ENCODE measurements at places on chromosomes 6 and 20.

DNA sequence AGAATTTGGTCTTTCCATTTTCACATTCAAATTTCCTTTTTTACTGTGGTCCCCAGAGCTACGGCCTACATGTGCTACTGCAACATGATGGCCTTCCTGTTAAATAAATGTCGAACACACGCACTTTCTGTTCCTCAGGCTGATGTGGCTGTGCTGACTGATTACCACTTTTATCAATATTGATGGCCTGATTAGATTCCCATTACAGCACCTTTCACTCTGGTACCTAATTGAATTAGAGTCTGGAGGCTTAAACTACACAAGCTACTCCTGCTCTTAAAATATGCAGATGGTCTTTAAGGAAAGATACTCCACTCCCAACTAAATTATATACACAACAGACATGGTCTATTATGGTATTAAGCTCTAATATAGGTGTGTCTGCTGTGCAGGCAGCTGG is 301.6 kb downstream of the FRK start:
- no peak for DNase-seq

DNA sequence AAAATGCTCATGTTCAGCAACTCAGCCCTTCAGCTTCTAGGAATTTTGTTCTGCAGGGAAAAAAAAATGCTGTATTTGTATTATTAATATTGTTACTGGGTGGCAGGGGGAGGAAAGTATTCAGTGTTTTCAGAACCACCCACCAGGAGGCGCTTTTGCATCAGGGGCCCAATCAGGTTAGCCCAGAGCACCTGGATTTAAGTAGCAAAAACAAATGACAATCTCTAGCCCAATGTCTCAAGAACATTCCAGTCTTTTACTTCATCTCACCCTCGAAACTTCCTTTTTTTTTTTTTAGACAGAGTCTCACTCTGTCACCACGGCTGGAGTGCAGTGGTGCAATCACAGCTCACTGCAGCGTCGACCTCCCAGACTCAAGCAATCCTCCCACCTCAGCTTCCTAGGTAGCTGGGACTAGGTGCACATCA is 635 bp upstream of the C20orf203 start:
- DNase-seq: peak; percentile 46

GRCh38 chr6:52994031-52994838 is 849 bp downstream of the GSTA4 start:
- DNase-seq: no peak

DNA sequence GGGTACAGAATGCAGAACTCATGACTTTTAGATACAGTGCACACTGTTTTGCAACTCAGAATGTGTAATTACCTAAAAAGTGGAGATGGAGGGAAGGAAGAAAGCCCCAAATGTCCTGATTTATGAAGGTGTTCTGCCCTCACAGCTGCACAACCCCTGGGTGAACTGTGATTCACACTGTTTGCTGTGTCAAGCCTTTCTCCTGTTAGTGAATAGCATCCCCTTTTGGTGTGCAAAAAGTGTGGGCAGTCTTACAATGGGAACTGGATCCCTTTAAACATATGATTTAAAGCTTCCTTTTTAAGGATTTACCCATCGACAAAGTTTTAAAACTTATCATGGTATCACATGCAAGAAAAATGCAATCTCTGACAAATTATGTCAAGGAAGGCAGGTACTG is 633.4 kb upstream of the EPHA7 start:
- DNase-seq: no peak

DNA sequence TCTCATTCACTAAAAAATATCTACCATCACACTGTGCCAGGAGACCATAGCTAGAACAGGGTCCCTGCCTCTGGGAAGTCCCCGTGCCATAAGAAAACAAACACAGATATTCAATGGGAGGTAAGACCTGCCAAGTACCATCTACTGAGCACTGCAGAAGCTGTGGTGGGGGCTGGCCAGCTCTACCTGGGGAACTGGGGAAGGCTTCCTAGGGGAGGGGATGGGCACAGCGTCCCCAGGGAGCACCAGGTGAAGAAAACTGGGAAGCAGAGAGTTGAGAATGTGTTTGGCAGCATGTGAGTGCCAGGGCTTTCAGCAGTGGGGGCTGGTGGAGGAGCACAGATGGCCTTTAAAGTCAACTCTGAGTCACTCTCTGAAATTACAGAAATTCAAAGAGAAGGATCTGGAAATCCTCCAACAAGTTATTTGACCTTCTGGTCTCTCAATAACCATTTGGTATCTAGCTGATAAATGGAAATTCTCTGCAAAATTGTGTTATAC is 85.2 kb downstream of the SHLD1 start:
- no peak for DNase-seq

DNA sequence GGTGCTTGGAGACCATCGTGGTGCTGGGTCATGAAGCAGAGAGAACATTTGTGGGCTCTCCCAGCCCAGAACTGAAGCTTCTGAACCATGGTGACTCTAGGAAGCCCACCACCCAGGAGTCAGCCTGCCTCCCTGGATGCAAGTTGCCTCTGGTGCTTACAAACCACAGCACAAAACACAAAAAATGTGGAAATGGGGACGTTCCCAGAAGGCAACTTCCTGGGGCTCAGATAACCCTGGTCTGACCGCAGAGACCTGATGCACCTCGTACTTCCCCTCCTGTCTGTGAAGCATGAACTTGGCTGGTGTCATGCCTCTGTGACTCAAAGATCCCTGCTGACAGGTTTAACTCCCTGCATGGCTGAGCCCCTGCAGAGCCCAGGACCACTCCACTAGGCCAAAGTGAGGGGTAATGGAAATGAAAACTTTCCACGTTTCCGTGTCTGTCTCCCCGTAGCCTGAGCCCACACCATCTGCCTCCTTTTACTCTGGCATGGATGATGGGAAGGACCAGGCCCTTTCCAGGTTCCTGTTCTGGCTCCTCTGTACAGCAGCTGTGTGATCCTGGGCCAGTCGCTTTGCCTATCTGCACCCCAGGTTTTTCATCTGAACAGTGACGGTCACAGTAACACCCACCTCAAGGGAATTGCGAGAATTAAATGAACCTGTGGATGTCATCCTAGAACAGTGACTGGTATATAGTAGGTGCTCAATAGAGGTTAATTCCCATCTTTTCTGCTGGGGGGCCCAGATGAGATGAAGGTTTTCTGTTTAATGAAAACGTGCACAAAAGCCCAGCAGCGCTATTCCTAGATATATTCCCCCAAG is 57.7 kb downstream of the PPP1R16B start:
- peak; percentile 67 for DNase-seq

DNA sequence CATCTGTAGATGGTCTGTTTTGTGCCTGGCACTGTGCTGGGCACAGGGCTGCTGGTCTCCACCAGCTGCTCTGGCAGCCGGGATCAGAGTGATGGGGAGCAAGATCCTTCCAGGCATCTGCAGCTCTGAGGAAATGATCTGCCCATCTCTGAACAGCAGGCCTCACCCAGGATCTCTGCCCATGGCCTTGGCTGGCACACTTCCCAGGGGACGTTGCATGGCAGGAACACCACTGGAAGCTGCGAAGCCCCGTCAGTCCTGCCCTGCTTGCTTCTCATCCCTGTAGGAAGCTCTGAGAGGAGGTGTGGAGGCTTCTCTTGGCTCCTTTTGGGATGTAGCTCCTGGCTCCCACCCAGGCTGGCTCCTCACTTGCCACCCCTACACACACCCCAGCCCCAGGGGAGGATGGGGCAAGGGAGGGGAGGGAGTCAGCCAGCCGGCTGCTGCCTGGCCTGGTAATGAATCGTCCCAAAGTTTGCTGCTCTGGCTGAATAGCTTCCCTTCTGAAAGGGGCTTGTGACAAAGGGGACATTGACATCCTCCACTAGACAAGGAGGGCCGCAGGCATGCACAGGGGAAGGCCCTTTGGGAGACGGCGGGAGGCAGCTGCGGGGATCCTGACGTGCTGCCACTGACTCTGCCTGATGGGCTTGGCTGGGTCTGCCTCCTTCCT is 108.9 kb downstream of the VEGFA start:
- DNase-seq: no peak

- DNase-seq: no peak
Measured at GRCh38 chr6:168157272-168158212, 78.5 kb upstream of the FRMD1 start.

GRCh38 chr6:150745896-150746295 is 119.6 kb upstream of the MTHFD1L start:
- DNase-seq: no peak

DNA sequence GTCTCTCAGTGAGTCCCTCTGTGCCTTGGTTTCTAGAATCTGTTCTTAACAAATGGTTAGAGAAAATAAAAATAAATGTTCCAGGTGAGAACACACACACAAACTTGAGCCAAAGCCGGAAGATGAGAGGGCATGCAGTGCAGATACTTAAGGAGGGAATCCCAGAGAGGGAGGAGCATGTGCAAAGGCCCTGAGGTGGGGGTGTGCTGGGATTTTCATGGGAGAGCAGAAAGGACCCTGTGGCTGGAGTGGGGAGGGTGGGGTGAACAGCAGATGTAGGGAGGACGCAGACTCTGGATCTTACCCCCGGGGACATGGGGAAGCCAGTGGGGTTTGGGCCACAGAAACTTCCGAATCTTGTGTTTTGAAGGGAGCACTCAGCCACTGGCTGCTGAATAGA is 17.5 kb downstream of the TFAP2C start:
- no peak for DNase-seq

- DNase-seq: no peak
Measured at GRCh38 chr20:47427746-47428145, 71.2 kb upstream of the ZMYND8 start.

DNA sequence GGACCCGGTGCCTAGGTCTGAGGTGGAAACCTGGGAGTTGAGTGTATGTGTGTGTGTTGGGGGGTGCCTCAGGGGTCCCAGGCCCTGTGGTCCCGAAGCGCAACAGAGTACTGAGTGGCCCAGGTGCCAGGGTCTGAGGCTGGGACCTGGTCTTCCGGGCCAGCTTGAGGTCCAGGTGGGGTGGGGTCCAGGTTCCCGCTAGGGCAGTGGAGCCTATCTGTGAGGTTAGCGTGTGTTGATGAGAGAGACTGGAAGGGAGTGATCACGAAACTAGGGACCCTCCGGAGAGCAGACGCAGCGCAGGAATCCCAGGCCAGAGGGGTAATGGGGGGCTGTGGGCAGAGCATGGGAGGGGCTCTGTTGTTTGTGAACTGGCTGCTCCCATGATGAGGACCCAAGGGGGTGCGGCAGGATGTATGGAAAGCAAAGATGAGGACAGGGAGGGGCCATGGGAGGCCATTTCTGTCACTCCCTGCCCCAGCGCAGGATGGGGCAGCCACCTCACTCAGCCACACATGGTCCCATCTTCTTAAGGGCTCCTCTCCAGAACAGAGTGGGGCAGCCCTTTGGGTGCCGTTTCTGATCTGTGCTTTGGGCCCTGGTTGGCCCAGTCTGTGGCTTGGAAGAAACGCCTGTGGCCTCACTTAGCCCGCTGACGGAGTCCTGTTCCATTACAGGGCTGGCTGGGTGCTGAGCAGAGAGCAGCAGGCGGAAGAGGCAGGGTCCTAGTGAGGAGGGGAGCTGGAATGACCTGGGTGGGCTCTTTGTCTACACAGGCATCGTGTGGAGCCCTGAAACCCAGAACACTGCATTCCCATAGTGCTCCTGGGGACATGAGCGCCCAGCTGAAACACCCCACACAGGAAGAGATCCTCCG is 872 bp downstream of the HSPA12B start:
- DNase-seq: no peak

DNA sequence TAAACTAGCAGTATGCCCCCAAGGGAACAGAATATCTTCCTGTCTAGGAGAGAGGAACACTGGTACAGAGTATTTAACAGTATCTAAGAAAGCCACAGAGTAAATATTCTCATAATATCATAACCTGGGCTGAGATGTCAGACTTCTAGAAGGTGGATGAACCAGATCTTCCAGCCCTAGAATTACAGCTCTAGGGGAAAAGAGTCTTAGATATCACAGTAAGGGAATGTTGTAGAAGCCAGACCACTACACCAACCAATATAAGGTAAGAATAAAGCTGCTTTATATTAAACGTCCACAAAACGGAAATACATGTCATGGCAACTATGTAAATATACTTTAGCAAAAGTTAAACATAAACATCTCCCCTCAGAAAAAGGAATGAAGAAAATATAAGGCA is 12.4 kb downstream of the SERINC1 start:
- DNase-seq: no peak

DNA sequence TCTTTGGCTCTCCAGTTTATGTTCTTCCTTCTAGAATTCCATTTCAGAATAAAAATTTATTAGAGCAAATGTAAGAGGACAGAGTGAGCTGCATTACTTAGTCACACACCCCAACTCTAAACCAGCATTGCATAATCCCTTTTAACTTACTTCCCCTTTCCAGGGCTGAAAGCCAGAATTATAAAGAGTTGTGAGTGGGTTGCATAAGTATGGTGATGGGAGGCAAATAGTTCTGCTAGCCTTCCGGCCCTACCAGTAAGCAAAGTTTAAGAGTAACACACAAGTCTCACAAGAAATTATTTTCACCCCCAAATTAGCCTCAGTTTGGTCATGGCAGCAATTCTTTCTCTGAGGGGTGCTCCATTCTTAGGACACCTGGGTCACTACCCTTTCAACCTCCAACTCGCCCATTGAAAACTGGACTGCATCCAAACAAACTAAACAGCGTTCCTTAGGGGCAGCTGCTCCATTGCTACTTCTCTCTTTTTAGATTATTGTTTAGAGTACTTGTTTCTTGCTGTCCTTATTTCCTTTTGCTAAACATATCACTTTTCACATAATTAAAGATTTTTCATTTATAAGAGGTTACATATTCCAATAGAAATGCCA is 1.6 kb downstream of the KIAA0408 start:
- no peak for DNase-seq

DNA sequence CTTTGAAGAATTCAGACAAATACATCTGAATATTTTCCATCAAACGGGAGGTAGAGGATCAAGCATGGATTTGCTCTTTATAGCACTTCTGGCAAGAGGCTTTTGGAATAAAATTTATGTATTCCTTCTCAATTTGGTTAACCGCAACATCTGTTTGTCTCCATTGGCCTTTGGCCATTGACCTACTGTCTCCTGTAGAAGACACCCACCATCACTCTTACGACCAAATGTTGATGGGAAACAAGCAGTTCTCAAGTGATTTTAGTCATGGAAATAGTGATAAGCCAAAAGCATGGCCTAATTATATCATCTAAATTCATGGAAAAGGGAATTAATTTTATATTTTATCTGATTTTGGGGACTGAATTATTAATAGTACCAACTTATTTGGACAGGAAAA is 591.9 kb downstream of the CD109 start:
- DNase-seq: no peak

- peak; percentile 14 for DNase-seq
Measured at GRCh38 chr6:160992061-160992979, 751 bp downstream of the MAP3K4 start.
